ENCODE measurements at places on chromosomes 6 and 20.

DNA sequence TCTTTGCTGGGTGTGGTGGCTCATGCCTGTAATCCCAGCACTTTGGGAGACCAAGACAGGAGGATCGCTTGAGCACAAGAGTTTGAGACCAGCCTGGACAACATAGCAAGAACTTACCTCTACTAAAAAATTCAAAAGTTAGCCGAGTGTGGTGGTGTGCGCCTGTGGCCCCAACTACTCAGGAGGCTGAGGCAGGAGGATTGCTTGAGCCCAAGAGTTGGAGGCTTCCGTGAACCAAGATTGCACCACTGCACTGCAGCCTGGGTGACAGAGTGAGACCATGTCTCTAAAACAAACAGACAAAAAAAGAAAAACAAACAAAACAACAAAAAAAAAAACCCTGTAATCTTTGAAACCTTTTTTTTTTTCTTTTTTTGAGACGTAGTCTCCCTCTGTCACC is 67.5 kb downstream of the CAP2 start:
- DNase-seq, result no peak

- DNase-seq, result no peak
Measured at GRCh38 chr6:14091339-14091978, 26.1 kb upstream of the CD83 start.

- no peak for DNase-seq
Measured at GRCh38 chr20:40584130-40584809, 104.8 kb downstream of the MAFB start.

DNA sequence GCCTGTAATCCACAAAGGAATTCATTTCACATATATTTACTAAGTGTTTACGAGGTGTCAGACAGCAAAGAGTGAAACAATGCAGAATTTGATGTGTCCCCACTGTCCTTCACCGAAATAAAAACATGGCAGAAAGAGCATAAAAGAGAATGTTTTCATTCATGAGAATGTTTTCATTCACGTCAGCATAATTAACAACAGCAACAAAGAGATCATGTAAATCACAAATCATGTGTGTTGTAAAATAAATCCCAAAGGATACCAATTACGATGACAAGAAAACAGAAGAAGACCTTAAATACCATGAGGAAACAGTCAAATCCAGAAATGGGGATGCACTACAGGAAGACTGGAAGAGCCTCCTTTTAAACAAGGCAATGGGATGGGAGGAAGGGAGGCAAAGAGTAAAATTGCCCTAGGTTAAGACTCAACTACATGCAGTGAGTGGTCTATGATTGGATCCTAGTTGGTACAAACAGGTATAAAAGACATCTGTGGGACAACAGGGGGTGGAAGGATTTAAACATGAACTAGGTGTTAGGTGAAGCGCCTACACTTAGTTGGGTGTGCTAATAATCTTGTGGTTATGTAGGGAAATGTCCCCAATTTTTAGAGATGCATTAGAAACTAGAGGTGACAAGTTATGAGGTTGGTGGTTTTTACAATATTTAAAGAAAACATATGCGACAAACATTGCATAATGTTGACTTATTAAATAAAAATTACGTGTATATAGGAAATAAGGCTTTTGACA is 1.5 kb downstream of the ZSCAN31 start:
- no peak for DNase-seq

GRCh38 chr6:84137989-84138575 is 89.4 kb downstream of the CEP162 start:
- DNase-seq, result no peak

DNA sequence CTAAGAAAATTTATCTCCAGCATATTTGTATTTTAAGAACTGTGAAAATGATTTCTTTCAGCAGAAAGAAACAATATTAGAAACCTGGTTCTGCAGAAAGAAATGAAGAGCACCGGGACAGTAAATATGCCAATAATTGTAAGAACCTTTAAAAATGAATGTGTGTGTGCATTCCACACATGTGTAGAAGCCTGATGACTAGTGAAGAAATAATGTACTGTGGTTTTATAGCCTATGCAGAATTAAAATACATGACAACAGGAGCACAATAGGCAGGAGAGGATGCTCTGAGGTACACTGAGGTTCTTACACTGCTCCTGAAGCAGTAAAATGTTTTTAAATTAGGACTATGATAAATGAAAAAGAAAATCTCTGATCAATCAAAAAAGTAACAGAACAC is 48.9 kb downstream of the SNX14 start:
- no peak for DNase-seq

GRCh38 chr6:164069350-164069990 is 655.0 kb downstream of the QKI start:
- DNase-seq, result no peak

GRCh38 chr6:34908194-34908593 is 19.1 kb downstream of the ANKS1A start:
- DNase-seq, result no peak

GRCh38 chr6:42688281-42688680 is 34.1 kb downstream of the PRPH2 start:
- DNase-seq, result no peak

DNA sequence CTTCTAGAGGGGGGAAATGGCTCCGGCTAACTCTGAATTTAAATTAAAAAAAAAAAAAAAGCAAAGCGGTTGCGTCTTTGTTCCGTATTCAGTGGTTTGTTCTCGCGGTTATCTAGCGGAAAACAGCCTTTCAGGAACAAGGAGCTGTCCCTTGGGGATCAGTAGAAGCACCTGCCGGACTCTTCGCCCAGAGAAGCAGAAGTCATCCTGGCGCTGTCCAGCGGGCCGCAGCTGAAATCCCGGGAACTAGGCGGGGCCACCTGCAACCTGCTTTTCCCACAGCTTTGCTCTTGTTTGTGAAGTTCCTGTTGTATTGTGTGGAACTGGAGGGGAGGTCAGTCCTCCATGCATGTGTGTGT is 43.9 kb upstream of the GJE1 start:
- DNase-seq, result no peak

DNA sequence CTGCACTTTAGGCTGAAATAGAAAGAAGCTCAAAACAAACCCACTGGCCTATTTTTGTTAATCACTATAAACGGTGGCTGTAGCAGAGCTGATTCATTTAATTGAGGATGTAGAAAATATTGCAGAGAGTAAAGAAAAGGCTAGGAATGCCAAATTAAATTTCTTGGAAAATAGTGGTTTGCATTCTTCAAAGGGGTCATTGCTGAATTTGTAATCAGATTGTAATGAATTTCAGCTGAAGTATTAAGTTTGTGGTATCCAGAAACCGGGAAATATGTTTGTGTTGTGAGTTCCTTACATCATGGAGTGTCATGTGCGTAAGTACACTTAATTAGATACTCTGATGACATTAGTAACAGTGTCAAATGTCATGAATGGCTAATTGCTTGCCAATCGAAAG is 203.0 kb downstream of the SAMD5 start:
- DNase-seq, result no peak

DNA sequence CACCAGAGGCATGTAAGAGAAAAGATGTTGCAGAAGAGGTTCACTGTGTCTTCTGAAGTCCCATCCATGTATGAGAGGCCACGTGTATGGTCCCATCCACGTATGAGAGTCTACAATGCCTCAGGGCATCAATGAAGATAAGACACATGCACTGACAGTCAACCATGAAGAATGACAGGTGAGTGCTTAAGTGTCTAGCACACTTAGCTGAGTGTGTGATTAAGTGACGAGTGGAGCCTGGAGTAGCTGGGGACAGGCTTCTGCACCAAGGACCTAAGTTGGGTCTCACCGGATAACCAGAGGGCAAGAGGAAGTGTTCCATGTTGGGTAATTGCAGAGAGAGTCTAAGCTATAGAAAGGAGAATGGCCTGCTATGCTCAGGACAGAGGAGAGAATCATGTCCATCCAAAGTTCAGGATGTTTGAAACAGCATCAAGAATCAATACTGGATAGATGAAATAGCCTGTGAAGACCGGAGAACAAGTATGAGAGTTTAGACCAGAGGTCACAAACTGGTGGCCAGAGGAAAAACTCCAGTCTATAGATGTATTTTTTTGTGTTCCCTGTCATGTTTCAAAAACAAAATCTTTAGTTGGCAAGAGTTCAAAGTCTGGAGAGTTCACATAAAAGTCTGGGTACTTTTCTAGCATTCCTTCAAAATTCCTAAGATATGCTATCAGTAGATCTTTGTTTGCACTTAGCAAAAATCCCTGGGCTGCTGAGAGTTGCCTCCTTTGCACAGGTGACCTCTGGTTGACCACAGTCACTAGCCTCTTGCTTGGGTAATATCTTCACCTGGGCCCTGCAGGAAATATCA is 165.8 kb downstream of the KIF16B start:
- DNase-seq, result no peak

DNA sequence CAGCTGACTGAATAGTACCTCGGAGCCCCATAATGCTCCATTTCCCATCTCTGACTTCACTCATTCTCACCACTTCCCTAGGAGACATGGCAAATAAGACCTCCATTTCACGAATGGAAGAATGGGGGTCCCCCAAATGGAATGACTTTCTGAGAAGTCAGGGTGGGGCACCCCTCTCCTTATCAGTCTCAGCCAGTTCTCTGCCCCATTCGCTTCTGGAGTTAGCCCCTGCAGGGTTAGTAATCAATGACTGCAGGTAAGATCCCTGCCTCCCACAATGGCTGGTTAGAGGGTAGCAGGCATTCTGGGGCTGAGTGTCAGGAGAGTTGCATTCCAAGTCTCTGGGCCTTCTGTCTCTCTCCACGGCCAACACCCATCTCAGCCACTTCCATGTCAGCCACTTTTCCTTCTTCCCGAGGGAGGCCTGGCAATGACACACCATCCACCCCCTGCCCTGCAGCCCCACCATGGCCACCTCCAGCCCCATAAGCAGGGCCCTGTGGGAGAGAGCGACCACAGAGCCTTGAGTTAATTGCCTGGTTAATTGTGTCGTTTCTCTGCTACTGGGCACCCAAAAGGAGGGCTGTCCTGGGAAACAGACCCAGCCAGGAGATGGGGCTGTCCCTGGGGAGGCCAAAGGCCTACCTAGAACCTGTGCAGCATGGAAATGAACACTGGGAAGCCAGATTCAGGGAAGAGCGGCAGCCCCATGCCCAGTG is 13.4 kb downstream of the CCDC167 start:
- no peak for DNase-seq

DNA sequence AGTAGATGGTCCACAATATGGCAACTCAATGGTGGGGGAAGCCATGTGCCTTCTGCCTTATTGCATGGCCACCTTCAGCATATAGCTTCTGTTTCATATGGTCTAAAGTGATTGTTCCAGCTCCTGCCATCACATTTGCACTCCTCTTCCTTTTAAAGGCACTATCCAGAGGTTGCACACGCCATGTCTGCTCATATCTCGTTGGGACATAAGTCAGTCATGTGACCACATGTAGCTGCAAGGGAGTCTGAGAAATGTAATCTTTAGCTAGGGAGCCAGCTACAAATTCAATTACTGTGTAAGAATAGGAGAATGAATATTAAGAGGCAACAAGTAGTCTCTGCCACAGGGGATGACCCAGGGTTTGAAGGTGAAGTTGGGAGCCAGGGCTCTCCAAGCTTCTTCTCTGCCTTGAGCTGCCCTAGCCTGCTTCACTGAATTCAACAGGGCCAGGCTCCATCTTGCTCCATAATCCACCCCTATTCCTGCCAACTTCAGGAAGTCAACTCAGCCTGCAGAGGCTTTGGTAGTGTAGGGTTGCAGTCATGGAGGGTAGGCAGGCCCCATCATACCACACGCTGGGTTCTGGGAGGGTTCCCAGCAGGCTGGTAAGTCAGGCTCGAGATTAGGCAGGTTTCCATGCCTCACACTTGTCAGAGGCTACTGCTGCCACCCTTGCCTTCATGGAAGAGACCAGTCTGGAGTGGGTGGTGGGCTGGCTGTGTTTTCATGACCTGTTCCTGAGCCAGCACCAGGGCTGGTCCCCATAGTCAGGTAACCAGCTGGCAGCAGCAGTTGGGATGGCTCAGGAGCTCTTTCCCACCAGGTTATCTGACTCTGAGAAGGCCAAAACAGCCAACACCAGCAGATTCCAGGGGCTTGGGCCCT is 56.7 kb upstream of the SAYSD1 start:
- DNase-seq, result no peak

- no peak for DNase-seq
Measured at GRCh38 chr6:16248271-16248853, 10.0 kb downstream of the GMPR start.
